ENCODE measurements at places on chromosomes 2 and 18.

DNA sequence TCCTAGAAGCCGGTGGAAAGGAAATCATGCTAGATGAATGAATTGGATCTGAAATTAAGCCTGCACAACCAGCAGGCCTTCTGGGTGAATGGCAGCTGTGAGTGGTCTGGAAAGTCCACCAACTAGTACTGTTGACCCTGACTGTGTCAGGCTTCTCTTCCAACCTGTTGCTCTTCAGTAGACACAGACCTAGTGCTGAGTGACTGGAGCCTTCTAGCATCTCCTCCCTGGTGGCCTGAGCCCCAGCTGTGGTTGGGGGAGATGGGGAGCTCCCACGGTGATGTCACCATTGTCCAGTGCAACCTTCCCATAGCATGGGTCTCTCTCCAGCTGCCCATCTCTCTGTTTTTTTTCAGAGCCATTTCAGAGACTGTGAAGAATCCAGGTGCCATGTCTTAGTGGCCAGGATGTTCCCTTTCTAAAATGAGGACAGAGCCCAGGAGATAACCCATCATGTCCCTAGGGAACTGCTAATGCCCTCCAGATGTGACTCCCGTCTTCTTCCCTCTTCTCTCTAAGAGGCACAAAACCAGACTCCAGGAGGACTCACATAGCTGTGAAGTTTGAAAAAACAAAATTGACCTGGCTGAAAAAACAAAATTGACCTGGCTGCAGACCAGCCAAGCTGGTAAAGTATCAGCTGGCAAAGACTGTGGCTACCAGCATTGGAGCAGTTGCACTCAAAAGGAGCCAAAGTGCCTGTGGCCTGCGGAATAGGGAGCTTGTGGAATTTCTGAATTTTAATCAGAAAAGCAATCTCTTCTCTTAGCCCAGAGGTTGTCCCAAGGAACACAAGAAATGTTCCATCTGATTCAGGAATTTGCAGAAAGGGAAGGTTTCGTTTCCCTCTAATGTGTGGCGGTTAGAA, 67.4 kb upstream of the RPL31 start:
- DNase-seq: no peak

DNA sequence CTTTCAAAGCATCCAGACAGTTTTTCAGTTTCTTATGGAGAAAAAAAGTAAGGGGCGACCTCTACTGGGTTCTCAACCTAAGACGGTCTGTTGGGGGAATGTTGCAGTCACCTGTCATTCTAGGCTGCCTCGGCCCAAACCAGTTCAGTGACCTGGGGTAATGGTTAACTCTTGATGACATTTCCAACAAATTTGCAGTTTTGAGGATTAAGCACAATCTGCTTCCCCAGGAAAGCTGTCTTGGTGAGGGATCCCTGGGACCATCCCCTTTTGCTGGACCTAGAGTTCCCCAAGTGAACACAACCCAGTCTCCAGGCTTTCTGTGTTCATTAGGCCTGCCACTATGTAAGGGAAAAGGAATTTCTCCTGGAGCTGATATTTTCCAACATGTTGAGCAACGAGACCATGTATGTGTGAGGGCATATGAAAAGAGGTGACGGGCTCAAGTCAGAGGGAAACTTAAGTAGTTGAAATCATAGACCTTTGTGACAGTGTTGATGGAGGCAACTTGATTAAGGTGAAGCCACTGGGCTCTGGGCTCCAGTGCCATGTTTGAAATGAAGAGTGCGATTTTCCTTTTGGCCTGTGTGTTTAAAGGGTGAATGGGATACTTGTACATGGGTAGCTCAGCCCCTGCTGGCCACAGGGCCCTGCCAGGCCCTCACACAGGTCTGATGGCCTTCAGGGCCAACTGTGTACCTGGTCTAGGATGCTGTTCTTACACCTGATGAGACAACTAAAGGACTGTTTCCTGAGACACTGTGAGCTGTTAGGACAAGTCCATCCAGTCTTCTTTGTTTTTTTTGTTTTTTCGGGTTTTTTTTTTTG, 27.0 kb downstream of the FOSL2 start:
- DNase-seq: no peak

- DNase-seq: no peak
Observed at GRCh38 chr18:54233747-54234146, 9.3 kb upstream of the MBD2 start.

DNA sequence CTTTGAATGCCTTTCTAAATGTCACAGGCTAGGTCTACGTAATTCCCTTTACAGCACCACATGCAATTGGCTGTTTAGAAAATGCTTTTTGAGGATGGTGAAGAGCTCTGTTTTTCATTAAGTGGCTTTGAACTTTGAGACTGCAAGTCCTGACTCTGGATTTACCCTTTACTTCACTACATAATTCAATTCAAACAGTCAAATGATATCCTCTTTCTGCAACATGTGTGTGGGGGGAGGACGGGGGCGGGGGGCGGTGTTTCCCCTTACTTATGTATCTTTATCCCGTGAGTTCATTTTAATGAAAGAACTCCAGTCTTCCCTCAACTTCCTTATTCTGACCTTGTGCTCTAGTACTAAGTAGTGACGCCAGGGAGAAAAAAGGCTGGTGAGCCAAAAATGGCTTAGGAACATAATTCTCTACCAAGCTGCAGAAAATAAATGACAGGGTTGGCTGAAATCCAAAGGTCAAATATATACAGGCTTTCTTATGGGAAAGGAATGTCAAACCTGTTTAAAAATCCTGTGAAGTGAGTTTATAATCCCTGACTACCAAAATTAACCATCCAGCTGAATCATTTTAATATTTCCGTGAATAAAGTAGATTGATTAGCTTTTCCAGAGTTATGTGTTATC, 119.6 kb downstream of the SLC8A1 start:
- DNase-seq: peak; percentile 19

DNA sequence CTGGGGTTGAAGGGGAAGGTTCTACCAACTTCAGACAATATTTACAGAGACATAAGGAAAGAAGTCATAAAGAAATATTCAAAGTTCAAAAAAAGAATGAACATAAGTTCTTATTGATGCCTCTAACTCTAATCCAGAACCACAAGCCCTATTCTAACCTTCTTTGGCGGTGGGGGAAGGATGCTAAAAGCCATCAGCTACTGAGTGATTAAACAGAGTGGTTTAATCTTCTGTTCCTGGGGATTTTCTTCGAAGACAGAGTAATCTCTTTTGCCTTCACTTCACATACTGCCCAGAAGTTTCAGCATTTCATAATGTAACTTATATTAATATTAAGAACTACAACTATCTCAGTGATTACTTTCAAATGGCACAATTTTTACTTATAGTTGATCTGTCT, 51.2 kb upstream of the TXNDC2 start:
- DNase-seq: no peak

GRCh38 chr2:95273566-95274290, 521 bp upstream of the PROM2 start:
- no peak for DNase-seq

GRCh38 chr2:113253453-113253852, 25.3 kb downstream of the PAX8 start:
- no peak for DNase-seq

DNA sequence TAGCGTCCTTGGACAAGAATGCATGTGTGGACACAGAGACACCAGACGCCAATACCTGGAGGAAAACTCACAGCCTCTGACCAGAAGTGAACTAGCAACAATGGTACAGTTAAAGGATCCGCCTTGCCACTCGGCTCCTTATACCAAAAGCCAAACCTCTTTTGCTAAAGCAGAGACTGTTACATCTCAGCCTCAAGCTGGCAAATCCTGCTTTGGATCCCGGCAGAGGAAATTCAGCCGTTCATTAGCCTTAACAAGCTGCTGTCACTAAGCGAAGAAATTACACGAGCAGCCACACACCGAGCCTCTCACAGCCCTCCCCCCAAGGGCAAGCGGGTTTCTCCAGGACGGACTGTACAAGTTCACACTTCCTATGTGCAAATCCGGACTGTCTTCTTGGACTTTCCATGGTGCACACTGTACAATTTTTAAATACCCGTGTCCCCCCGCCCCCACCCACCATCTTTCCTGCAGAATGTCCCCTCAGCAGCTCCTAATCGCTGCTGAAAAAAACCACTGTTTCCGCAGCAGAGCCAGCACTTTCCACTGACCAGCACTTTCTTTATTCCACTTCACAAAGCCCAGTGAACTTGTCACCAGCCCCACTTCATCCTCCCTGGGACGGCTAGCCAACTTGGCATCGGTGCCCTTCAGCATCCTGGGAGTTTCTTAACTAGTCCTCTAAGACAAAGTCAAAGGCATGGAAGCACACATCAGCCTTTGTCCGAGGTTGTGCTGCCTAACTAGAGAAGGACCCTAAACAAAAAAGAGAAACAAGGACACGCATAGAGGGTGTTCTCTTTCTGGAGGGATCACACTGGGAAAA, 1.5 kb downstream of the KLF7 start:
- DNase-seq: peak; percentile 14

- no peak for DNase-seq
Observed at GRCh38 chr2:103165836-103166235, 404.0 kb downstream of the TMEM182 start.

- no peak for DNase-seq
Observed at GRCh38 chr2:72138921-72139381, 8.7 kb downstream of the CYP26B1 start.

DNA sequence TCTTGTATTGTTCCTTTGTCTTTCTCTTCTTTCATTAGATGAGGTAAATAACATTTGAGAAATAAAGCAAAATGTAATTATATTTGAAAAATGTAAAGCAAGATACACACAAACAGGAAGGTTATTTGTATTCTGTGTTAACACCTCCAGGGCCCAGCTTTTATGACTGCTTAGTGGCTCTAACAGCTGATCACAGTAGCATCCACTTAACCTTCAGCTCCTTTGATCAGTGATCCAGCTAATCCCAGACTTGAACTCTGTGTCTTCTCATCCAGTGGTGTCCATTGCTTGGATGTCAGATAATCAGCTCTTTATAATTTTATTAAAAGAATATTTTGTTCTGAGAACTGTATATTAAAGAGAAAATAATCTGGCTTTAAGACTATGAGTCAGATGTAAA, 44.5 kb downstream of the PSMD14 start:
- DNase-seq: no peak

- DNase-seq: no peak
Observed at GRCh38 chr2:70477441-70477844, 76.2 kb downstream of the TGFA start.

DNA sequence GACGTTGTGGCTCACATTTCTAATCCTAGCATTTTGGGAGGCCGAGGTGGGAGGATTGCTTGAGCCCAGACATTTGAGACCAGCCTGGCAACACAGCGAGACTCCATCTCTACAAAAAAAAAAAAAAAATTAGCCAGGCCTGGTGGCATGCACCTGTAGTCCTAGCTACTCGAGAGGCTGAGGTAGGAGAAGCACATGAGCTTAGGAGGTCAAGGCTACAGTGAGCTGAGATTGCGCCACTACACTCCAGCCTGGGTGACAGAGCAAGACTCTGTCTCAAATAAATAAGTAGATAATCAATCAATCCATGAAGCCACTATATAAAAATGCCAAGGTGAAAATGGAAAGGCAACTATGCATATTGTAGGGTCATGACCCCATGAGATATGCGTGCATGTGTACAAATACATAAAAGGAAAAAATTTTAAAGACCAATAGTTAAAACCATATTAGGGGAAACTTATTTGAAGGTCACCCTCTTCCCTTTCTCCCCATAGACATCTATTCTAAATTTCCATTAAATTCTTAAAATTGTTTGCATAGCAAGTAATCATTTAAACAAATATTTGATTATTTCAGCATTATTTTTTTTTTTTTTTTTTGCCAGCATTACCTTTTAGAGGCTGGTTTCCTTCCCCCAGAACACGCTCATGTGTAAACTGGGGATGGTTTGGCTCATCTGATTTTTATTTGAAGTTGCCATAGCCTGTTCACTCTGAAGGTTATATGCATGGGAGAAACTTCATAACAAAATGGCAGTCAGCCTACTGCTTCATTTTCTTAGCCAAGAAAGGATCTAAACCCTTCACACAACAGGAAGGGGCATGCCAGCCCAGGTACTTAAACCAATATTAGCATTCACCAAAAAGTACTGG, 37.3 kb upstream of the TMEM247 start:
- no peak for DNase-seq

DNA sequence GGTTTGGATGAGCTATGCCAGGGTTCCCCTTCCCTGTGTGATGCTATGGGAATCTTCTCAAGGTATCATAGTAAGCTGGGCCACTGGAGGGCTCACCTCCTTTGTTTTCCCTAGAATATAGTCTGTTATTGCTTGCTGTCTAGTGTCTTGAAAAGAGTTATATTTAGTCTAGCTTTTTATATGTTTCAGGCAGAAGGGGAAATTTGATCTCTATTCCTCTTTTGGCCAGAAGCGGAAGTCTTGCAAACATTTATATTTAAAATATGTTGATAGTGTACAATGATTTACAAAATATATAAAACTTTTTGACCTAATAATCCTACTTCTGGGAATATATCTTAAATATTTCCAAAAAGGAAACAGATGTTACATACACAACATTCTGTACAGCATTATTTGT, 260.7 kb downstream of the FHOD3 start:
- DNase-seq: no peak

GRCh38 chr2:227406177-227407031, 18.7 kb upstream of the SCYGR1 start:
- peak; percentile 90 for DNase-seq

- DNase-seq: no peak
Observed at GRCh38 chr18:23889907-23890306, 124.6 kb upstream of the TTC39C start.

Measured in NCI-H1105 treated with DMSO at 0.1 percent for 48 hours (cell line).